ENCODE measurements at places on chromosomes 13 and 19.

DNA sequence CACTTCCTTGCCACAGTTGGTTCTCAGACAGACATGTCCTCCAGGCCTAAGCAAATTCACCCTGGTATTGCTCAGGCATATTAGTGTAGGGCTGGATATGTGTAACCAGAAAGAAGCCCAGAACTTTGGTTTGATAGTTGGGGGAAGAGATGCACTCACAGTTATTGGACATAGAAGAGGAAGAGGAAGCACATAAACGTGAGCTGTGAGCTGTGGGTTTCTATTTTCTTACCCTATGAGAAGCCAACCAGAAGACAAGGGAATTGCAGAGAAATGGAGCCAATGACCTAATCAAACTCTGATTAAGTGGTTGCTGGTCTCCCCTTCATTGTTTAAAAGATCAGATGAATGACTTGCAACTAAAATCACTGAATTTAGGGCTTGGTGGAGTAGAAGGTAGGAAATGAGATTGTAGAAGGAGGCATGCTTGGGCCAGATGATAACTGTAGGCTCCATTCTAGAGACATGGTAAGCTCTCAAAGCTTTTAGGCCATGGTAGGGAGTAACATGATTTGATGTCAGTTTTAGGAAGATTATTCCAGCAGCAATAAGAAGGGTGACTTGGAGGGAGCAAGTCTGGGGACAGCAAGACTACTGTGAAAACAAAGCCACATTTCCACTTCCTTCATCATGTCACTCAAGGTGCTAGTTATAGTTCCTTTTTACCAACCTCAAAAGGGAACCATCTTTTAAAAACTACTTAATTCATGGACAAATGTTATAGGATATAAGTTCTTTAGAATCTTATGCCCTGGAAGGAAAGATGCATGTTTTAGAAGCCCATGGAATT, 24.1 kb upstream of the WDFY2 start:
- no peak for DNase-seq

DNA sequence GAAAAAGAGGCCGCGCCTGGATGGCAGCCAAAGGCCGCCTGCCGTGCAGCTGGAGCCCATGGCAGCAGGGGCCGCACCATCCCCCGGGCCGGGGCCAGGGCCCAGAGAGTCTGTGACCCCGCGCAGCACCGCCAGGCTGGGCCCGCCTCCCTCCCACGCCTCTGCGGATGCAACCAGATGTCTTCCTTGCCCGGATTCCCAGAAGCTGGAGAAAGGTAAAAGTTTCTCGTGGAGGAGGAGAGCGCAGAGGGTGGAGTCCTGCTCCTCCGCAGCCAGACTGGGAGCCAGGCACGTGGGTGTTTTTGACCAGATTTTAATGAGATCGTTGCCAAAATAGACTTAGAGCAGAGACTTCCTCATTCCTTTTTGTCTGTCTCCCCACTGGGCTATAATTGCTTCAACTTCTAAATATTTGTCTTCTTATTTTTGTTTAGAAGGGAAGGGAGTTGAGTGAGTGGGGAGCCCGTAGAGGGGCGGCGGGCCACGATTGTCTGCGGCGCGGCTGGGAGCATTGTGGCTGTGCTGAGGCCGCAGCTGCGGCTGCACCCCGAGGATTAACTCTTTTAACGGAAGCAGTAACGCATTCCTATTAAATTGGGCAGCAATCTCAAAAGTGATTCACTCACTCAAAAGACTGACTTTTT, 22.8 kb upstream of the NDUFS7 start:
- DNase-seq, result no peak

GRCh38 chr13:36543671-36544070, 111.4 kb downstream of the CCNA1 start:
- DNase-seq, result no peak

- DNase-seq, result no peak
Observed at GRCh38 chr19:18521692-18522123, at the start of gene ELL. Gene ELL, minus strand, starts transcription at chr19:18522070. Its CDS starts 15 bp downstream, at chr19:18522055.

- no peak for DNase-seq
Observed at GRCh38 chr19:40241809-40242384, 15.4 kb upstream of the CCNP start.

DNA sequence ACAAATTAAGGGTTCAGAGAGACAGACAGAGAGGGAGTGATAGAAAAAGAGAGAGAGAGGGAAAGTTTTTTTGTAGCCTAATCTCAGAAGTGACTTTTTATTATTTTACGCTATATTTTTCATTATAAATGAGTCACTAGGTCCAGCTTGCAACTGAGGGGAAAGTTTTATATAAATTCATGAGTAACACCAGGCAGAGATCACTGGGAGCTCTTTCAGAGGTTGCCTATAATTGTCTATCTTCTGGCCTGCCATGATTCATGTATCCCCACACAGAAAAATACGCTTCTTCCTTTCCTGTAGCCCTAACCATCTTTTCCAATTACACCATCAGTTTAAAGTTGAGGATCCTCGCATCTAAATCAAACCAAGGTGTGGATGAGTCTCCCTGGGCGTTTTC, 467.9 kb downstream of the SLITRK1 start:
- DNase-seq, result no peak

- DNase-seq, result no peak
Observed at GRCh38 chr19:571566-571974, 826 bp upstream of the BSG start.
